ENCODE measurements at places on chromosomes 7 and 10. TPM values are rescaled to one million over a fixed set of nuclear protein-coding genes. Genes with fewer than 3 reads are reported as not detected.

Gene MSS51
- polyA plus RNA-seq = 0.36 TPM

Gene CYP3A7
- not detected for polyA plus RNA-seq

Gene SEMA4G
- polyA plus RNA-seq = 76.9 TPM

Gene HOXA11
- polyA plus RNA-seq = not detected

Gene RELN
- 10.6 TPM for polyA plus RNA-seq

Gene CD36
- polyA plus RNA-seq = 0.32 TPM

Gene FAM20C
- 10.9 TPM for polyA plus RNA-seq

Gene OR2A1
- polyA plus RNA-seq = not detected

Gene GRM8
- polyA plus RNA-seq = 12.4 TPM

Gene CHN2
- 20.8 TPM for polyA plus RNA-seq

Gene NPY4R2
- not detected for polyA plus RNA-seq

Gene SLC29A3
- 2.2 TPM for polyA plus RNA-seq

Gene EVX1
- polyA plus RNA-seq = not detected

Gene LRRD1
- polyA plus RNA-seq = not detected

Gene DNAH11
- polyA plus RNA-seq = not detected

Gene FZD1
- 5.5 TPM for polyA plus RNA-seq

Gene TEX47
- not detected for polyA plus RNA-seq

Gene GATA3
- not detected for polyA plus RNA-seq

Gene NPY
- polyA plus RNA-seq = 52.9 TPM

Gene TWIST1
- not detected for polyA plus RNA-seq

Gene CTAGE15
- polyA plus RNA-seq = not detected

Gene AUTS2
- 87.7 TPM for polyA plus RNA-seq

Gene ADCY1
- 17.6 TPM for polyA plus RNA-seq

All from Purkinje cell (primary cell).